ENCODE measurements at places on chromosomes 12 and 14.

DNA sequence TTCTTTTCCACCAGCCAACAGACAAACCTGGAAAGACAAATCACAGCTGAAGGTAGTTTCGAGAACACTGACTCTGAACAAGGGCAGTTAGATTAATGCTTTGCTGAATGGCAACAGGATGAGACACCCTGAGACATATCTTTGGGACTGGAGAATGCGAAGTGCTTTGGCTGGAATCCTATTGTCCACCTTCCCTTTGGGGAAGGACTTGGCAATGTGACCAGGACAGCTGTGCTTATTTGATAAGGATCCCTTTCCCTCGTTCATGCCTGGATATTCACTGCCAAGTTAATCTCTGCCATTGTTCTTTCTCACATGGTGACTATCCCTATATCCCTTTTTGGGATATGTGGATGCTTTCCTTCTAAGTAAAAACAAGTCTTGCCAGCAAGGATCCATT, 537.1 kb upstream of the SEL1L start:
- no peak for DNase-seq

DNA sequence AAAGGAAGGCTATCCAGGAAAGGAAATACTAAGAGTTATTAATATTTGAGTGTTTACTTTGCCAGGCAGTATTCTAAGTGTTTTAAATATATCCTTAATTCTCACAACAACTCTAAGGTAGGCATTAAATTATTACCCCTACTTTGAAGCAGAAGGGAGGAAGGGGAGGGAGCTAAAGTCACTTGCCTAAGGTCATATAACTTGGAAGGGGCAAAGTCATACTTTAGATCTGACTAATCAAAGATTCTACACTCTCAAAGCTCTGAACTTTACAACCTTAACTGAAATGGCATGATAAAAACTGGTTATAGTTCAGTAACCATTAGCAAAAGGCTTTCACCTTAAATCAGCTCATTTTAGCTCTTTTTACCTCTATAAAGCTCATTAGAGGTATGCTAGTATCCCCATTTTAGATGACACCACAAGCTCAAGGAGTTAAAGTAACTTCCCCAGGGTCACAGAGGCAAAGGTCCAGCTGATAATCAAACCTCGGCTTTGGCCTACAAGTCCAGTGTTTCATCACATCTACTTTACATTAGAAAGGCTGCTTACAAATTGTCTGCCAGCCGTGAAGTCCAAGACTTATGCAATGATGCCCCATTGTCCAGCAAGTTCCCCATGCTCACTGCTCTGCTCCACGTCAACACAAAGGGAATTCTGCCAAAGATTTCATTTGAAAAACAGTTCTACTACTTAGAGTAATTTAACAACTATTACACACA, 223.9 kb downstream of the MED13L start:
- DNase-seq: no peak

GRCh38 chr12:48973941-48974673, 2.6 kb upstream of the WNT10B start:
- no peak for DNase-seq

DNA sequence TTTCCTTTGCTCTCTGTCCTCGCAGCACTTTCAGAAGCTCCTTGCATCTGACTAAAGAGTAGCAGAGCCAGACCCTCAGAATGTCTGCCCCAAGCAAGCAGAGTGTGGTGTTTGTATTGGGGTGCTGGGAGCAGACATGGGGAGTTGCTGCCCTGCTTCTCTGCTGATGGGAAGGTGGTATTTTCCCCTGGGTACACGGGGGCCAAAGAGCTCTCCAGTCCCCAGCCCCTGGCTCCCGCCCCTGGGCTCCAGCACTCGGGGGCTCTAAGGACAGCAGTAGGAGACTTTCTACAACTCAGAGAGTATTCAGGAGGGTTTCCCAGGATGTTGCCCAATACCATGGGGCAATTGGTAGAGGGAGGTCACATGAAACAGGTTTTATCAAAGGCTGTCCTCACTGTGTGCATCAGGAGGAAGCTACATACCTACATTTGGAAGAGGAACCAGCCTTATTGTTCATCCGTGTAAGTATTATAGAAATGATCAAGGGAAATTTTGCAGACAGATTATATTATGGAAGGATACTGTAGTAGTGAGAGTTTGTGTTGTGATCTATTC, 50.3 kb downstream of the DAD1 start:
- peak; percentile 42 for DNase-seq

DNA sequence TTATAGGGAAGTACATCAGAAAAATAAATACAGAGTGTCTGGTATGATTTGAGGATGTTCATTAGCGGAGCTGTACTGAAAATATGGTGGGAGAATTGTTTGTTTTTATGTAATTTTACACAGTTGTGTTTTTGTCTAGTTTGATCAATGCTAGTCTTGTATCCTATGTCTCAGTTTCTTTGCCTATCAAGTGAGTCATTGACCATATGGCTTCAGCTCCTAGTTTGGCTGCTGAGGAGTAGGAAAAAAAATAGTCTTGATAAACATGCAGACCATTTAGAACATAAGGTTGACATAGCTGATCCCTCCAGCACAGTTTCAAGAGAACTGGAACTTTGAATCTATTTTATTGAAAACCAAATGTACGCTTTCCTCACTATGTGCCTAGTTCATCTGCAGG, 1292.1 kb upstream of the FLRT2 start:
- DNase-seq: no peak

DNA sequence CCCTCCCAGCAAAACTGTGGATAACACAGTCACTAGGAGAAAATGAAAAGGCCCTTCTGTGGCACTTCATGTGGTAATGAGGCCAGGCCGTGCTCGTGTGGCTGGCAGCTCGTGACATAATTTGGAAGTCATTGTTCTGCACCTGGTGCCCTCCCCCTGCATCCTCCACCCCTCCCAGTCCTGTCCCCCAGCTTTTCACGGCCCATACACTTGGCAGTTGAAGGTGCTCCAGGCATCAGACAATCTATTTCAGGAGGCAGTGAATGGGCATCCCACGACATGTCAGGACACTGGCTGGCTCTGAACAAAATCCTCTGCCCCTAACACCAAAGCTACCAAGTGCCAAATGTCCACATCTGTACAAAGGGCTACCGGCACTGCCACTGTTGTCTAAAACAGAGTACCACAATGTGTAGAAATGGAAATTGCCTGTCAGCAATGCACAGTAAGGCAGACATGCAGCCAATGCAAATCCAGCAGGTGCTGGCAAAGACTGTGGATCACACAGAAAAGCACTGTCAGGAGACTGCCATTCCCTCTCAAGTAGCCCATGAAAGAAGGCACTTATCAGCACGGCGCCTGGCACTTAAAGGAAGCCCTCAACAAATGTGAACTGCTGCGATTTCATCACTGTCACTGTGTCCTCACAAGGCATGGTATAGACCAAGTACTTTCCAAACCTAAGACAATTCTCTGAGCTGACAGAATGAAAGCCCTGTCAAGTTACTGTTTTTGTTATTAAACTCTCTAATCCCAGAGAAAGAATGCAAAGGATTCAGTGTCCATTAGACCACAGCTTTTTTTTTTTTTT, 39.1 kb downstream of the CORO1C start:
- DNase-seq: no peak

DNA sequence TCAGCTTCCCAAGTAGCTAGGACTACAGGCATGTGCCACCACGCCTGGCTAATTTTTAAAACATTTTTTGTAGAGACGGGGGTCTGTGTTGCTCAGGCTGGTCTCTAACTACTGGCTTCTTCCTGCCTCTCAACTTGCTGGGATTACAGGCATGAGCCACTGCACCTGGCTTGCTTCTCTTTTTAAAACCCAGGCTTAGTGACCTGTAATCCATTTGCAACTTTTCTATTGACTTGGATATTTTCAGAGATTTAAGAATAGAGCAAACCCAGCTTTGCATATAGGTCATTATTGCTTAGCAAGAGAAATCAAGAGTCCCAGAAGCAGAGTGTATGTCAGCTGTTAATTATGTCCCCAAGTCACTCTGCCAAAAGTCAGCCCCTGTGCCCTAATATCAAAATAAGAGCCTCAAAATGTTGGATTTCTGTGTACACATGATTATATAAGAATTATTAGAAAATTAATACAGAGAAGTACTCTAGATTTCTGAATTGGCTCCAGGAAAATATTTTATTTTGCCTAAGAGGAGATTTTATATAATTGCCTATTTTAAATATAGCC, 24.9 kb downstream of the TCP11L2 start:
- no peak for DNase-seq

GRCh38 chr14:75697918-75698317, 36.9 kb downstream of the TTLL5 start:
- DNase-seq: no peak
